ENCODE measurements at places on chromosomes 2 and 18. TPM values are rescaled to one million over a fixed set of nuclear protein-coding genes. Genes with fewer than 3 reads are reported as not detected.

GRCh38 chr18:886076-886475 is 18.6 kb upstream of the ADCYAP1 start:
- DNase-seq = no peak

DNA sequence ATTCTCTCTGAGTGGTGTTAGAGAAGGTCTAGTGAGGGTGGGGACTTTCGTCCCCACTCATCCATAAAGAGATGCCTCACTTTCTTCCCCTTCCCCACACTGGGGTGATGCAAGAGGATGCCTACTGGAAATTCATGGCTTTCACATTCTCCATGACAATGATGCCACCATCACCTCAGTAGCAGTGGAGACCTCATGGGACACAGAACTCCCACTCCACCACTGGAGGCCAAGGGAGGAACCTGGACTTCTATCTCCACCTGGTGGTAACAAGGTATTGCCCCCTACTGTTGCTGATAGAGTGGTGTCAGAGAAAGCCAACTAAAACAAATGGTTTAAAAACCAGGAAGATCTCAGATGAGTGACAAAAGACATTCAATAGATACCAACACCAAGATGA is 110.9 kb downstream of the INHBB start:
- no peak for DNase-seq

DNA sequence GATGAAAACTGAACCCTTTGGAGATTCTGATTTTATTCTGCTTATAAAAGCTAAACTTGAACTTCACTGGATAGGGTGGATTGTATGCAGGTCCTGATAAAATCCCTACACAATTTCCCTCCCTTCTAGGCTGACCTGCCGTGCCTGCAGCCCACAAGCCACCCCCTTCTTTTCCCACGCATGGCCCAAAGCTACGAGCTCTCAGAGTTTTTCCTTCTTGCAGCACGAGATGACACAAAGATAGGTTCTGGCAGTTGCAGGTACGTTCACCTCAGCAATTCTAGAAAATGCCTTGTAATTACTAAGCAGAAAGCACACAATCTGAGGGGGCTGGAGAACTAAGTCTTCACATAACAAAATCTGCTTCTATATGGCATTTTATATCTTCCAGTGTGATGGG is 110.6 kb upstream of the ATP8B1 start:
- no peak for DNase-seq

- DNase-seq = no peak
These were observed 36.9 kb downstream of the KLF7 start for GRCh38 chr2:207128867-207129266.

DNA sequence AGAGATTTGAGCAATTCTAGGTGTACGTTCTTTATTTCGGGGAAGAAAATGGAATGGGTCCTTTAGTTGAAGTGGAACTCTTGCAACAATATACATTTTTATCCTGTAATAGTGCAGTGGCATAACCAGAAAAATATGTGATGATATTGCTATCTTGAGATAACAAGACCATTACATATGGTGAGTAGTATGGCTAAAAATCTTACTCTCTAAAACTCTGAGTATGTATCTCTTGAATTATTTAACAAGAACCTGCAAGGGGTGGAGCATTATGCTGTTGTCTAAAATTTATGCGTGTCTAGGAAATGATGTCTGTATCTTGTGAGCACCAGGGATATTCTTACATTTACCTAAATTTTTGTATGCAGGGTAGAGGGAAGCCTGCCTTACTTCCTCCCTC is 68.4 kb upstream of the SLC4A10 start:
- no peak for DNase-seq

- no peak for DNase-seq
These were observed 55.9 kb upstream of the TLK1 start for GRCh38 chr2:171216631-171217030.

- DNase-seq = no peak
These were observed 21.5 kb upstream of the TNP1 start for GRCh38 chr2:216881411-216881810.

DNA sequence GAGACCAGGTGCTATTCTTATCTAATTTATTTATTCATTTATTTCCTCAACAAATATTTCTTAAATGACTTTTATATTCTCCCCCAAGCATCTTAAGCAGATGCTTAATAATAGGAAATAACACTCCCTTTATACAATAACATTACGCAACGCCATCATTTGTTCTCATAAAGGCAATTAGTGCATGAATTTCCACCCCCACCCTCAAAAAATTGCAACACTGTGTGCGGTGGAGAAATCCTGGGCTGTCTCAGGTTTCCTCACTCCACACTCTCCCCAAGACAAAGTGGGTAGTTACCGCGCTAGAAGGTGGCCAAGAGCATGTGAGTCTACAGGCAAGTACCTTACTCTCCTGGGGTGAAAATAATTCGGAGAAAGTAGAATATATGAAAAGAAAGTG is 37.0 kb upstream of the CTDP1 start:
- DNase-seq = no peak

DNA sequence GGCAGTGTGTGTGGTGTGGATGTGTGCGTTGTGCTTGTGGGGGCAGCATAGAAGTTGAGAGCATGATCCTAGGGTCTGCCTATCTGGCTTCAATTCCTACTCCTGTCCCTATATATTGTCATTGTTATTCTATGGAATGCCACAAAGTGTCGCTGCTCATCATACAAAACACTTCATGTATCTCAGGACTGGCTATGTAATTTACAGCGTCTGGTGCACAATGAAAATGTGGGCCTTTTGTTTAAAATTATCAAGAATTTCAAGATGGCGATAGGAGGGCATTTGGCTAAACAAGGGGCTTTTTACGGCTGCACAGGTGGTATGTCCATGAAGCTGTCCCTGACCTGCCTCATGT is 3.4 kb downstream of the SERPINB2 start:
- DNase-seq = no peak

- no peak for DNase-seq
These were observed 47.2 kb downstream of the SPOPL start for GRCh38 chr2:138548796-138549195.

DNA sequence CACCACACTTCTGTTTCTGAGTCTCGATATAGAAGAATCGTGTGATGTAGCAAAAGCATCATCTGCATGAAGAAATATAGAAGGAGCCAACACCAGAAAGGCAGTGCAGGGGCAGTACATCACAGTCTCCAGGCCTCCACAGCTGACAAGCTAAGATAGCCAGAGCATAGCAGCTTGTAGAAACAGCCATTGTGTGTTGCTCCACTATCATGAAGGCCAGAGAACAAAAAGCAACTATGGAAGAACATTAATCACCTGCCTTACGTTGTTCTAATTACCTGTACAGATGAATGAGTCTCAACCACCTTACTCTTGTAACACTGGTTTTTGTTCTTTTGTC is 129.0 kb downstream of the RND3 start:
- no peak for DNase-seq

GRCh38 chr2:40127890-40128557 is 323.9 kb downstream of the SLC8A1 start:
- no peak for DNase-seq

DNA sequence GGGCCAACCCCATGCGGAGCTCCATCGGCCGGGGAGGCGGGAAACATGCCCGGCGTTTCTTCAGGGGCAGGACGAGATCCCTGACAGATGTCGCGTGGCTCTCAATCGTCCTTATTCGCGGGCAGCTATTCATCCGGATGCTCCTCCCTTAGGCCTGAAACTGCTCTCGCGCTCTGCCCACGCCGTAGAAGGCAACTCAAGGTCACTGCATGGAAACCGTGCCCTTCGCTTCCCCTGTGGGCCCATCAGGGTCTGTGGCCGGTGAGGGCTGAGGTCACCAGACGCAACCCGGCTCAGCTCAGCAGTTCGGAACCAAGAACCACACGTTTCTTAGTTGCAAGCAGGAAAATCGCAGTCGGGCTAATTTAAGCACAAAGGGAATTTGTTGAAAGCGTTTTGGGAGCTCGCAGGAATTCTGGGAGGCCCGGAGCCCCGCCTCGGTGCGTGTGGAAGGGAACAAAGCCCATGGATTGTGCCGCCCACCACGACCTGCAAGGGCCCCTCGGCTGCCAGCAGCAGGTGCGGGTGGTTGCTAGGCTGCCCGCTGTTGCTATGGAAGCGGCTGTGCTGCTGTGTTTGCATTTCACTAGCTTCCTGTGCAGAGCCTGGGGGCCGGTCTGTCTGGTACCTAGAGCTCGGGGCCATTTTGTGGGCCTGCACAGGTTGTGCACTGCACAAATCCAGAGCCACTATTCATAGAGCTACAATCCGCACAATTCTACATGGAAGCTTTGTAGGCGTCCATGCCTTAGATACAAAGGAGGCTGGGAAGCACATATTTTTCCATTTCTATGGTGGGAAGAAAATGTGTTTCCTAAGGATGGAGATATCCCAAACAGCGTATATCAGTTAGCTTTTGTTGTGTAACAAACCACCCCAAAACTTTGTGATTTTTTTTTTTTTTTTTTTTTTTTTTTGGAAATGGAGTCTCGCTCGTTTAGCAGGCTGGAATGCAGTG is 6.0 kb upstream of the ALLC start:
- DNase-seq = peak; percentile 73

GRCh38 chr2:149857344-149857743 is 269.8 kb upstream of the MMADHC start:
- DNase-seq = no peak

- no peak for DNase-seq
These were observed 90.7 kb upstream of the TFCP2L1 start for GRCh38 chr2:121375621-121376159.

DNA sequence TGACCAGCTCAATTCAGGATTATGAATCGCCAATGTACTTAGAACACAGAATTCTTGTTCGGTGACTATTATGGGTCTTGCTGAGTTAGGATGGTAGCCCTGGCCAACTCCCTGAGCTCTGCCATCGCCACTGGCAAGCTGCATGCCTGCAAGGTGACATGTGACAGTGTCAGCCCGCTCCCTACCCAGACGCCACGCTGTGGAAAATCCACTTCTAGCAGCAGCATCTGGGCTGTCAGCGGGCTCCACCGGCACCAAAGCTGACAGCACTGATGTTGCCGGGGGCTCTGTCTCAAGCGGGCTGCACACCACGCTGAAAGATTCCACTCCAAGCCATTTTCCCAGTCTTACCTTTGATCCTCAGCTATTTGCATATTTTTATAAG is 100.7 kb downstream of the MYT1L start:
- DNase-seq = no peak

DNA sequence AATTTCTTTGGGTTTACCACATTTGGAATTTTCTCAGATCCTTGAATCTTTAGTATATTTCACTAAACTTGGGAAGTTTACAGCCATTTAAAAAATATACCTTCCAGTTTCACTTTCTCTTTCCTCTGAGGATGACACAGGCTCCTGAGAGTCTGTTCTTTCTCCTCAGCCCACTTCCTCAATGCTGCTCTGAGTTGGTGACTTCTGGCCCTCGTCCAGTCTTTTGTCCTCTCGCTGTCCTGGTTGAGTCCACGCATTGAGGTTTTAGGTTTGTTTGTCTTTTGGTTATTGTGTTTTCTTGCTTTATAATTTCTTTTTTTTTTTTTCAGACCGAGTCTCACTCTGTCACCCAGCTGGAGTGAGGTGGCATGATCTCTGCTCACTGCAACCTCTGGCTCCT is 40.7 kb upstream of the GALR1 start:
- no peak for DNase-seq

- DNase-seq = no peak
These were observed 124.0 kb downstream of the MBD2 start for GRCh38 chr18:54100466-54100865.

DNA sequence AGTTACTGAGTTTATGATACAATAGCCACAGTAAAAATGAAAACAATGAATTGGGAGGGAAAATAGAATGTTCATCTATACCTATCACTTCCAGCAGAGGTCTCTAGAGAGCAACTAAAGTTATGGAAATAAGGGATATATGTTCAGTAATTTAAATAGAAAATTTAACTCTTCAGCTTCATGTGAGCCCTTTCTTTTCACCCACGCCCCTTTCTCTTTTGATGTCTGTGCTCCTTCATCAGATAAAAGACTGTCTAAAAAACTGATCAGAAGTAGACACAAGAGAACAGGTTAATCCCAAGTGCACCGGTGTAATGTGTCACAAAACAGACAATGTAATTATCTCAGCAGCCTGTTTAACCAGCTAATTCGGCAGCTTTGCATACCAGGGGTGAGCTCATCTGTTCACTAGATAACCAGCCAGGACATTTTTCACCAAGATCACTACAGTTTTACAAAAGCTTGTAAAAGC is 238.5 kb upstream of the ERBB4 start:
- no peak for DNase-seq

DNA sequence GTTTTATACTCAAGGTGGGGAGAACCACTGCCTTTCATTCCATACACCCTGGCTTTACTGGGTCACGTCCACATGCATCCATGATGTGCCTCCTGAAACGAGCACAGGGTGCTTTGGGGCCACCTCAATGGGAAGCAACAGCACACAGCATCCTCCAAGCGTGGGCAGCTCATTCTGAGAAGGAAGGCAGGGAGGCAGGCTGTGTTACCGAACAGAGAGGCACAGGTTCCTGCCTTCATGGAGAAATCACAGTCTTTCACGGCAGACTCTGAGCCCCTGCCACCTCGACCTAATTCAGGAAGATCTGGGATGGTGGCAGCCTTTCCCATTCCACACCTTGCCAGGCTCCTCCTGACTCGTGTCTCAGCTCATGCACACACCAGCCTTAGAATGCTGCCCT is 130.1 kb downstream of the GBX2 start:
- DNase-seq = no peak

DNA sequence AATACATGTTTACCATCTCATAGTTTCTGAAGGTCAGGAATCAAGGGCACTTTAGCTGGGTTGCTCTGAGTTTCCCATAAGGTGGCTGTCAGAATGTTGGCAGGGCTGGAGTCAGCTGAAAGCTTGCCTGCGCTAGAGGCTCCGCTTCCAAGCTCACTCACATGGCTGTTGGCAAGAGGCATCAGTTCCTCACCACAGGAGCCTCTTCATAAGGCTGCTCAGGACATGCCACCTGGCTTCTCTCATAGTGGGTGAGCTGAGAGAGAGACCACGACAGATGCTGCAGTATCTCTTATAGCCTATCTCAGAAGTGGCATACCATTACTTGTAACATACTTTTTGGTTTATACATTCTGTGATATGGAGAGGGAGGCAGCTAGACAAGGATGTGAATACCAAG is 7.2 kb downstream of the HADHB start:
- no peak for DNase-seq

DOK6 gene
- not detected for total RNA-seq

DNPEP gene
- 61.1 TPM for total RNA-seq

SKOR2 gene
- total RNA-seq = not detected

ABCG5 gene
- not detected for total RNA-seq

CAVIN2 gene
- total RNA-seq = not detected

TCF23 gene
- 0.07 TPM for total RNA-seq

LDLRAD4 gene
- 59.2 TPM for total RNA-seq

AGAP1 gene
- 0.48 TPM for total RNA-seq

TYW5 gene
- 8.3 TPM for total RNA-seq

NEU2 gene
- not detected for total RNA-seq

ADGRF3 gene
- 0.57 TPM for total RNA-seq

FEV gene
- not detected for total RNA-seq

AFF3 gene
- 5.2 TPM for total RNA-seq

CFAP221 gene
- not detected for total RNA-seq

HOXD3 gene
- not detected for total RNA-seq

DNER gene
- total RNA-seq = not detected

PSD4 gene
- 305 TPM for total RNA-seq

GPR17 gene
- not detected for total RNA-seq

CCBE1 gene
- 0.08 TPM for total RNA-seq

POTEC gene
- total RNA-seq = not detected

ELOA2 gene
- total RNA-seq = not detected

RAPGEF4 gene
- 1.0 TPM for total RNA-seq

Measured in activated naive CD4-positive, alpha-beta T cell treated with anti-CD3 and anti-CD28 coated beads, Interleukin-2, amount 50 U/mL, for 72 hours (primary cell).